ENCODE measurements at places on chromosomes 3 and 15.

GRCh38 chr15:72532991-72533601 lies 59.0 kb downstream of the ARIH1 start:
- DNase-seq: no peak

- no peak for DNase-seq
These were observed 94.7 kb downstream of the IL5RA start for GRCh38 chr3:3015185-3016089.

- no peak for DNase-seq
These were observed 77.2 kb downstream of the CEMIP start for GRCh38 chr15:80856400-80856799.

DNA sequence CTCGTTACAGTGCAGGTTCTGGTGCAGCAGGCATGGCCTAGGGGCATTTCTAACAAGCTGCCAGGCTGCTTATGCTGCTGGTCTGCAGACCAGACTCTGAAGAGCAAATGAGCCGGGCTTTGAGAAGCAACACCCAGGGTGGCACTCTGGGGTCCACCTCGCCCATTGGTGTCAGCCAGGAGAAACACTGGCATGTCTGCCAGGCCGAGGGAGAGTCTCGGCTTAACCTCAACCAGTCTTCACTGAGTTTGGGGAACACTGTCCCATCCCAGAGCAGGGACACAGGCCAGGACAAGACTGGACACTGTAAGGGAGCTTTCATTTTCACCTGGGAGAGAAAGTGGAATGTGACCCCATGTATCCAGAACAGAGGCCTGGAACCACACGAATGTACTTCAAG lies 93.4 kb downstream of the TOP2B start:
- DNase-seq: no peak

DNA sequence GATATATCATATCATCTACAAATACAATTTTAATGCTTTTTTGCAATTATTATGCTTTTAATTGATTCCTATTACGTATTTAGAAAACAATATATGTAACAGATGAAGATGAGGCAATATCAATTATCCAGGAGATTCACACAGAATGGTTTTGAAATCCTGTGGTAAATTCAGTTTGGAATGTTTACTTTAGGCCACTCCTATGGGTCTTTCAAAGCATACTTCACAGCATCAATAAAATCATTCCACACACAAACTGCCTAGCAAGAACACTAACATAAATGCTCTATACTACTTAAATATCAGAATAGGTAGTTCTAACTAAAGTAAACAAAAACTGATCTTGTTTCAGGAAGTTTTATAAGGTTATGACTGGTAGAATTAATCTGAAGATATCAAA lies 90.5 kb downstream of the FAM227B start:
- no peak for DNase-seq

DNA sequence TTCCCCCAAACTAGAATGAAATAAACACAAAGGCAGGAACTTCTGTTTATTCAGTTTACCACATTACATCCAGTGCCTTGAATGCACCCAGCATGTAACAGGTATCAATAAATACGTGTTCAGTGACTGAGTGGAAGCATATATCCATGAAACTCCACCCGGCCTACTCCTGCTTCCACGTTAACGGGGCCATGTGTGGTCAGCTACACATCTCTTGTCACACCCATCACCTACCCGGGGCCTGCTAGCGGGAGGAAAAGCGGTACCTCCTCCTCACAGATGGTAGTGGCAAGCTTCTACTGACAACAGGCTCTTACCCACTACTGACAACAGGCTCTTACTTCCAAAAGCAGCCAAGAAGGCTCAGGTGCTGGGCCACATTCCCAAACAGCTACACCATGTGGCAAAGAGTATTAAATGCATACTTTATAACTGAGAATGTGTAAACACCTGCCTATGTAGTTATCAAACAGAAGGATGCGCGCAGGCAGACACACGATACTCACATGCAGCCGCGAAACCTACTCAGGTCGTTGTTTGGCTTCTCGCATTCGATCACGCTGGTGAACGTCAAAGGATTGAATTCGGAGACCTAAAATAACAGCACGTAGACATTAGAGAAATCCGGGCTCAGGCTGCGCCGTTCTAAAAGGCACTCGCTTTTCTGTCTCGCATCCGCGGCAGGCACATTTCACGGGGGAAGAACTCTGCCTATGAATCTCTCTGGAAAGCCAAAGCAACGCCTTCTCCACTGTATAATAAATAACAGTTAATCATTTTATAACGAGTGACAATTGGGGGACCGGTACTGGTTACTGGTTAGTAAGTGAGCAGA lies 127.4 kb downstream of the ATP10A start:
- DNase-seq: no peak

DNA sequence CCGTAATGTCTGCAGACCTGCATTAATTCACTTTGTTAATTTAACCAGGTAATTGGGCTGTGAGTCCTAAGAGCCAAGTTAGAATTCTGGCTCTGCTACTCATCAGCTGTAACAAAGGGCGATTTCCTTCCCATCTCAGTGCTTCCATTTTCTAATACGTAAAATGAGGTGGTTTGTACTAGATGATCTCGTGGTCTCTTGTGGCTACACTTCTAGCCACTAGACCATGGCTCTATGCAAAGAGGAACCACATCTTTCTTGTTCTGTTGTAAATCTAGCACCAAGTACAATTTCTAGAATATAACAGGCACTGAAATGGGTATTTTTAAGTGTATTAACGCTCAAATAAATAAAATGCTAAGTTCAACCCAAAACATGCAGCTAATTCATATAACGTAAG lies 174.4 kb upstream of the THBS1 start:
- no peak for DNase-seq

DNA sequence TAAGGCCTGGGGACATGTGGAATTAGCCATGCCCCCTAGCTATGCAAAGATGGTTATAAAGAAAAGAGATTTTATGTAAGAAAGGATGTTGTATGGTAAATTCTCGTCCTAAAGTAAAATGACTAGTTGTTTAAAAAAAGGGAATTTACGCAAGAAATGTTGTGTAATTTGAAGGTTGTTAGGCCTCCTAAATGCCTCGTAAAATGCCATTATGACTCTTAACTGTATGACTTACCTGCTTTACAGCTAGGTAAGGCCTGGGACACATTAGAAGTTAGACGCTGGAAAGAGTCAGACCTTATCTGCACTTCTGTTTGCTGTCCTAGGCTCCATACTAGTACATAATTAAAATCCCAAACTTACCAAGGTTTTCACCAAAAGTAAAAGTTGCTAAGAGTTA lies 17.5 kb upstream of the HHATL start:
- no peak for DNase-seq

Measured in activated CD8-positive, alpha-beta memory T cell treated with anti-CD3 and anti-CD28 coated beads for 4 hours (primary cell).